Mammary epithelial cell (primary cell): ENCODE measurements at places on chromosomes 3 and 15.

- DNase-seq: no peak
Observed at GRCh38 chr15:66654739-66655375, 47.2 kb upstream of the SMAD6 start.

DNA sequence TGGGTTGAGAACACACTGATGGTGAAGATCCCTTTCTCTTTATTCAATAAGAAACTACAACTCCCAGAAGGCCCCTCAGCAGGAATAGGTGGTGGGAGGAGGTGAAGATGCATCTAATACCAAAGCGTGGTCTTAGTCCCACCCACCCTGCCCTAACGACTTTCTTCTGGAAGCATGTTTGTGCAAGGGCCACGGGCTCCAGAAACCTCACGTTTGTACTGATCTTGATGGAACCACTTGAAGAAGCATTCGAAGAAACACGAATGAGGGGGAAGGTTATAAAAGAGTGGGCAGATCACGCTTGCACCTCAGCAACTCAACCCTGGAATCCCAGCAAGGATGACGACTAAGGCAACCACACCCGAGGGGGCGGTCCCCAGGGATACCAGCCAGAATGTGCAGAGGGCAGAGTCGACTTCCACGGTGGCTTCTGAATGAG, 10.6 kb upstream of the SLC25A36 start:
- DNase-seq: no peak

GRCh38 chr3:31533169-31534064, 692 bp downstream of the STT3B start:
- DNase-seq: peak; percentile 43

DNA sequence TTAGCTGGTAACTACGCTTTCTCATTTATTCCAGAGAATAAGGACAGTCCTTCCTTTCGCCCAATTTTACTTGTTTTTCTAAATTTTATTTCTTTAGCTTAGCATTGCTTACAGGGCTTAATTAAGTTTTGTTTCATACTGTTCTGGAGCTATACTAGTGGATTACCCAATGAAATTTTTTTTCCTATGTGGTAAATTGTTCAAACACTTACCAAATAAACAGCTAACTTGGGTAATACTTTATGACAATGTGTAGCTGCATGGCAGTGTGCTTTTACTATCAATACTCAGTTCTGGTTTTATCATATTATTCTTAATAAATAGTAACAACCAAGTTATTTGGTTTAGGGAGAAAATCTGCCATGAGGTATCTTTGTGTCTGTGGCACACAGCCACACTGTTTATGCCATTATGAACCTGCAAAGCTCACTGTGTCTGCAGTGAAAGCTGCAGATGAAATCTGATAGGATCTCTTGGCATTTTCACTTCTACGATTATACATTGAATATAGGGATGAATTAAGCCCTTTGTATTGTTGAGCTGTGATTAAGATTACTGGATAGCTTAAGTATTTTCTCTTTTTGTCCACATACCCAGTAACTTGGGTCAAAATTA, 37.2 kb downstream of the UBE2E2 start:
- no peak for DNase-seq

- no peak for DNase-seq
Observed at GRCh38 chr15:66254089-66254950, 770 bp upstream of the MEGF11 start.

DNA sequence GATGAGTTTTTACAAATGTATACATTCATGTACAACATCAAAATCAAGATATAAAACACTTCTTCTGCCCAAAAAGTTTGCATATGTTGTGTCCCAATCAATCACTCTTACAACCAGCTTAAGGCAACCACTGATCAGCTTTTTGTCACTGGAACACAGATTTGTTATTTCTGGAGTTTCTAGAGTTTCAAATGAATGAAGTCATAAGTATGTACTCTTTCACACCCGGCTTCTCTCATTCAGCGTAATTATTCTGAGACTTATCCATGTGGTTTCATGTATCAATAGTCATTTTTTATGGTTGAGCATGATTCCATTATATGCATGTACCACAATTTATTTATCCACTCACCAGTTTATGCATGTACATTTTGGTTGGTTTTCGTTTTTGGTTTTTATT, 53.0 kb upstream of the CORO2B start:
- no peak for DNase-seq

GRCh38 chr3:32780735-32781210, 37.0 kb upstream of the TRIM71 start:
- DNase-seq: no peak

- no peak for DNase-seq
Observed at GRCh38 chr3:61979638-61980037, 393.7 kb downstream of the FEZF2 start.

- peak; percentile 23 for DNase-seq
Observed at GRCh38 chr15:62020576-62021160, 39.6 kb downstream of the VPS13C start.

DNA sequence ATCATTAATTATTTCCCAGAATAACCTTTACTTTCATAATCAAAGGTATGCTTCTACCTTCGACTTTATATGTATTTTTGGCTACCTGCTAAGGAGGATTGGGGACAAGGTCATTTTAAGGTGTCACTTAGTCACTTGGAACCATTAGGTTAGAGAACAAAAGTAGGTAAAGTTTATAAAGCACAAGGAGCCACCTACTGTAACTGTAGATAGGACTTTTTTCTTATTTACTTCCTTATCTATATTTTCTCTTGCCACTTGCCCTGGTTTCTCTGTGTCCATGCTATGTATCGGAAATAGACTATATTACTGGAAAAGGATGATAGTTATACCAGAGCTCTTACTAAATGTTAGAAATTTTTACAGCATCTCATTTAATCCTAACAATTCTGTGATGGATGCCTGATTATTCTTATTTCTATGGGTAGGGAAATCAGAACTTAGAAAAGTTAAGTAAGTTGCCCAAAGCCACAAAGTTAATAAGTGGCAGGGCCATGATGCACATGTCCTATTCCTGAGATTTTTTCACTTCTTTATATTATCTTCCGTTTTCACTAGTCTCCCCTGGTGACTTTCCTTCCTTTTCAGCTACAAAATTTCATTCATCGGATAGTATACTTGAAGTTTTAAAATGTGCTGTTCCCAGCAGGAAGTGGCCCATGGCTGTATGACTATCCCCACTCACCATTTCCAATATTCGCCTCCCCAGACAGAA, 132.5 kb downstream of the CMSS1 start:
- no peak for DNase-seq

- no peak for DNase-seq
Observed at GRCh38 chr3:32102289-32102688, 4.1 kb upstream of the GPD1L start.

DNA sequence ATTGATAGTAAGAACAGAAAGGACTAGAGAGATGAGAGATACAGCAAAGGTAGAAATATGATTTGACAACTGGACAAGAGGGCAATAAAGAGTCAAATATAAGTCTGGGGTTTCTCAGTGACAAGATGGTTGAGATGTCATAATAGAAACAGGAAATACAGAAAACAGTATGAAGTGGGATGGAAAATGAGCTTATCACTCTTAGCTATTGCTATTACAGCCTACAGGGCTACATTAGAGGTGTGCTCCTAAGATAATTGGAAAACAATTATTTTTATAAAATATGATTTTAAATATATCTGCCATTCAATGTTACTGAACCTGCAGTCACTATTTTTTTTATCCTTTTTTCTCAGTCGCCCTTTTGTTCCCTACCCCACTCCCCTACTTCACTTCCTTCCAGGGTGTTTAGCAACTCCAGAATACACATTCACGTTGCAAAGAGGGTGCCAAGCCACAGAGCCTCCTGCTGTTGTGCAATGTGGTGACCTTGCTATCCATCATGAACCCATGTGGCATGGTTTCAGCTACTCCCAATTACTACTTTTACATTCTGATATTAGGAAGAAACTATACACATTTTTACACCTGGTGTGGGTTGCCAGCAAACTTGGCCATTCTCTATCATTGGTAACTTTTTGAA, 6.0 kb downstream of the NRG4 start:
- peak; percentile 44 for DNase-seq

GRCh38 chr3:134483195-134483900, 2.4 kb downstream of the ANAPC13 start:
- peak; percentile 85 for DNase-seq

- DNase-seq: no peak
Observed at GRCh38 chr3:133563816-133564215, 9.7 kb upstream of the CDV3 start.

DNA sequence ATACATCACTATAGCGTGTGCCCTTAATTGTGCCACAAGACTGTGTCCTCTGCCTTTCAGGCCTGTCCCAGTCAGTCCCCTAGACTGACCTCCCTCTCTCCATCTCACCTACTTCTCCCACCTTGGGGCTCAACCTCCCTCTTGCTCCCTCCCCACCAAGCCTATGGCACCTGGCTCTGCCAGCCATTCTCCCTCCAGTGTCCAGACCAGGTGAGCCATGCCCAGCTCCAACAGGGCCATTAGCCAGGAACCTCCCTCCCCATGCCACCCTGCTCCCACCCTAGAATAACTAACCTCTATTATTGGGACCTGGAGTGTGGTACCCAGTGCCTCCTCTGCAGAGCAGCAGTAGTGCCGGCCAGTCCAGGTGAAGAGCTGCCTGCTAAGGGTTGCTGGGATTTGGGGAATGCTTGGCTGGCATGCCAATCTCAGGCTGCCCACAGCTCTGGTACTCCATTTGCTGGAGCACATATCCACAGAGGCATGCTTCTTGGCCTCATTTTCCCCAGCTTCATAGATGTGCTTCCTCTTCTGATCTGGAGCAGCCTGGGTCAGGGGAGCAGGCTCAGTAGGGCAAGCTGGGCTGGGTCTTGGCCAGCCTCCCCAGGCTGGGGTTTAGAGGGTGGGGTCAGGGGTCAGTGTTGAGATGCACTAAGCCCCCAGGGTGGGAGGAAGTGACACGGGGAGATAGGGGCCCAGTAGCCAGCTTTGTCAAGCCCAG, 38.8 kb downstream of the SAXO2 start:
- no peak for DNase-seq

DNA sequence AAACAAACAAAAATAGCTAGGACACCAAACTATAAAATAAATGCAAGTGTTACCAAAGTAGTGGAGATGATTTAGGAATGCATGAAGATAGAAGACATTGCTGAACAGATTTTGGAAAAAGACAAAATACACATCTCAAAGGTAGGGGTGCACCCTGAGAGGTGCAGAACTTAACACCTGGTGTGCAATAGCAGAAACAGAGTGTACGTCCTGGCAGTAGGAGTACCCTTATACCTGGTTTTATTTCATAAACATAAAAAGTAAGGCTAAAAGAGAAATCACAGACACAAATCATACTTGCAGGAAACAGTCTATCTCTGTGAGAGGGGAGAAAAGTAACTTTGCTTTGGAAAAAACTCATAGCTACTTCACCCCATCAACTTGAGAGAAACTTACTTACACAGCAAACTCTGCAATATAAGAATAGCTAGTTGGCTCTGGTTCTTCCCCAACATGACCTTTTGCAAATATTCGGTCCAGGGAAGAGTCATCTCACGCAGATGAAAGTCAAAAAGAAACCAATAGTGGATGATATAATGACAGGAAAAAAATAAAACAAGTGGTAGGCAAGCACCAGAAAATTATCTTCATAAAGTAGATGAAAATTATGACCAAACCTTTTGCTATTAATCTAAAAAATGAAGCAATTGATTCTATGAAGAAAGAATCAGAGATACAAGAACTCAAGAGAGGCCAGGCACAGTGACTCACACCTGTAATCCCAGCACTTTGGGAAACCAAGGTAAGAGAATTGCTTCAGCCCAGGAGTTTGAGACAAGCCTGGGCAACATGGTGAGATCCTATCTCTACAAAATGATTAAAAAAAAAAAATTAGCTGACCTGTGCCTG, 108.9 kb upstream of the BNIP2 start:
- peak; percentile 73 for DNase-seq

DNA sequence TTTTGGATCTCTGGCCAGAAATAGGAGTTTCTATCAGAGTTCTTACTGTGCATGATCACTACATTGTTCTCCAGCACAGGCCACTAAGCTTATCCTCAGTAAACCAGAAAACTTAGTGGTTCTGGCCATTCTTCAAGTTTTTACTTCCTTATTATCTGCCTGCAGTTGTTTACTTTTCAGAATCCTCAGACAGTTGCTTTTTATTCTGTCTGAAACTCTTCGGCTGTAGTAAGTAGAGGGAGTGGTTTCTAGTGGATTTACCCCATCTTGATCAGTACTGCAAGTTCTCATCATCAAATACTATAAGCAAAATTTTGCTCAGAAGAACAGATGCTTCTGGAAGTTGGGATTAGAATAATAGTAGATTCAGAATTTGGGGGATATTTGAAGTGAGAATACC, 193.0 kb upstream of the RARB start:
- no peak for DNase-seq

GRCh38 chr15:41848631-41849030, 10.0 kb downstream of the PLA2G4B start:
- no peak for DNase-seq

GRCh38 chr15:59124261-59124660, 19.3 kb downstream of the CCNB2 start:
- DNase-seq: no peak

DNA sequence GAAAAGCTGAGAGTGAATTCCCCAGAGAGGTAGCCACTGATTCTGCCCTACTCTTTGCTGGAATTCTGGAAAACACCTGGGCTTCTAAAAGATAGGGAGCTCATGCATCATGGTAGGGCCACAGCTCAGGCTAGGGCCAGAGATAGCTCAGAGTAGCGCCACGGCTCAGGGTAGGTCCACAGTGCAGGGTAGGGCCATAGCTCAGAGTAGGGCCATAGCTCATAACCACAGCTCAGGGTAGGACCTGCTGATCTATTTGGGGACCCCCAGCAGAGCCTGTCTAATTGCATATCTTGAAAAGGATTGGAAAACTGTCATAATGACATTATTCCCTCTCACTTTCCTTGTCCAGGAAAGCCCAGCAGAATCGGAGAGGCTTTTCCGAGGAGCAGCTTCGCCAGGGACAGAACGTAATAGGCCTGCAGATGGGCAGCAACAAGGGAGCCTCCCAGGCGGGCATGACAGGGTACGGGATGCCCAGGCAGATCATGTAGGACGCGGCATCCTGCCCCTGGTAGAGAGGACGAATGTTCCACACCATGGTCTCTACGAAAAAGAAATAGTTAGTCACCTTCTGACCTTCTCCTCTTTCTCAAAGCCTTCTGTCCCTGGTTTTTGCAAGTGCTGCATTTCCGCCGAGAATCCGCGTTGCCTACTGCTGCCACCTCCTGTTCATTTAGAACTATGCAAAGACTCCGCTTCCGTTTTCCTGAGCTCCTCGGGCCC, 14.5 kb downstream of the TAGLN3 start:
- DNase-seq: peak; percentile 62

GRCh38 chr3:139705631-139706030, 27.9 kb upstream of the NMNAT3 start:
- DNase-seq: no peak

- DNase-seq: no peak
Observed at GRCh38 chr3:168267179-168267578, 171.5 kb upstream of the GOLIM4 start.
